ENCODE measurements at places on chromosomes 12 and 14.

DNA sequence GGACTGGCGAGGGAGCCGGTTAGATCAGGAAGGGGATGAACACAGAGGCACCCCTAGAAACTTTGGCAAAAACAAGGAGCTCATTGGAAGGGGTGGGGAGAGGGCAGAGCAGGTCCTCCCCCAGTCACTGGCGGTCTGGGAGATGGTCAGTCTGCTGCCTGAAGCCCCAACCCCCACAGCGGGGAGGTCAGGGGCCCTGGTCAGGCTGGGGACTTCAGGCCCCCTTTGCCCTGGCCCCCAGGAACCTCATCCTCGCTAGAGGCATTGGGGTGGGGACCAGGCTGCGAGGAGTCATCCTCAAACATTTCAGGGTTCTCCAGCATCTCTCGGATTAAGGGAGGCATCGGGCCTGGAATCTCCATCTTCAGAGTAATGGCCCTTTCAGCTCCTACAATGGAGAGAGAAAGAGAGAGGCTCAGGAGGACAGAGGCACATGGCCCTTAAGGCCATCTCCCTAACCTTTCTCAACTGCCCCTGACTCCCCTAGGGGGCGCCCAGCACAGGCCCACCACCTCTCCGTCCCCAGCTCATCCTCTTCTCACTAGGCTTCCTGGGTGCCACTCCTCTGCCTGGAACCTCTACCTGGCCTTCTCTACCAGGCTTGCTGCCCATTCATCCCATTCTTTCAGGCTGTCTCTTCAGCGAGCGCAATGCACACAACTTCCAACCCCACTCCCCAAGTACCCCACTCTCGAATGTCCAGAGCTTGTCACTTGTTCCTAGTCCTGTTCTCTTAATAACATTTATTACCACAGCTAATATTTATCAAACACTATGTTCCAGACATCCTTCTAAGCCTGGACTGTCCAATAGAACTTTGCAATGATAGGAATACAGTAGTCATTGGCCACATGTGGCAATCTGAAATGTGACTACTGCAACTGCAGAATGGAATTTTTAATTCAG lies 4.7 kb upstream of the ITGB7 start:
- no peak for DNase-seq

DNA sequence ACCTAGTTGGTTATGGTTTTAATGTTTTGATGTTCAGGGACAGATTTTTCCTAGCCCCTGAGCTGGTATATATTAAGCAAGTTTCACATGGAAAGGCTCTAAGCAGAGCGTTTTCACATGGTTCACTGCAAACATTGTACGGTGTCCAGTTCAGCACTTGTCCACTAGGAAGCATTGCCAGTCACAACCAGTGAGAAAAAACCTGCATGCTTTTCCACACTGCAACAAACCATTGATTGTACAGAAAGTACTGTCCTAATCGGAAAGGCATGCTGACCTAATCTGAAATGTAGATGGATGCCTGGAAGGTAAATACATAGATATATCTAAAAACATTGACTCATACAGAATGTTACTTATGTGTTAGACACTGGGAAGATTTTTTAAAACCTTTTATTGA lies 25.0 kb upstream of the NPAS3 start:
- no peak for DNase-seq

DNA sequence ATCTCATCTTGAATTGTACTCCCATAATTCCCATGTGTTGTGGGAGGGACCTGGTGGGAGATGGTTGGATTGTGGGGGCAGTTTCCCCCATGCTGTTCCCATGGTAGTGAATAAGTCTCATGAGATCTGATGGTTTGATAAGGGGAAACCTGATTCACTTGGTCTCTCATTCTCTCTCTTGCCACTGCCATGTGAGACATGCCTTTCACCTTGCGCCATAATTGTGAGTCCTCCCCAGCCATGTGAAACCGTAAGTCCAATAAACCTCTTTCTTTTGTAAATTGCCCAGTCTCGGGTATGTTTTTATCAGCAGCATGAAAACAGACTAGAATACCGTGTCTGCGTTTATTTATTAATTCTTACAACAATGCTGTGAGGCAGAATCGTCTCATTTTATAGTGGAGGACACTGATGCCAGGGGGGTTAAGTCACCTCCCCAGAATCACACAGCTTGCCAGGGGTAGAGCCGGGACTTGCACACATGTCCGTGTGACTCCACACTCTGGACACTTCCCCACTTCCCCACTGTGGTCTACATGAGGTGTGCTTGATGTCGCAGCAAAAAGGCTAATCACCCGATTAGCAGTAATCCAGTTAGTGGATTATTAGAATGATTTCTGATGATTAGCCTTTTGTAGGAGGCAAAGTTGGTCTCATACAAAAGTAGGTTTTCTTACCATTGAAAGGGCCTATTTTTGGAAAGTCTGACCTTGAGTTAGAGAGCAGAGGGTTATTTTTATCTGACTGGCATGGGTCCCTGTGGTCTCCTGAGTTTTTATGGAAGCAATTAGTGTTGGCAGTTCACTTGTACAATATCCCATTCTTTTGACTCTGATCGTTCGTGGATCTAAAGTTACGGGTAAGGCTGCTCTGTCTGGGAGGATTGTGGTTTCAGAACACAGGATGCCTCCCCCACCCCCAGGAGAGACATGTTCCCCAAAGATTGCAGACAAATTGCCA lies 47.4 kb upstream of the BCL7A start:
- no peak for DNase-seq

DNA sequence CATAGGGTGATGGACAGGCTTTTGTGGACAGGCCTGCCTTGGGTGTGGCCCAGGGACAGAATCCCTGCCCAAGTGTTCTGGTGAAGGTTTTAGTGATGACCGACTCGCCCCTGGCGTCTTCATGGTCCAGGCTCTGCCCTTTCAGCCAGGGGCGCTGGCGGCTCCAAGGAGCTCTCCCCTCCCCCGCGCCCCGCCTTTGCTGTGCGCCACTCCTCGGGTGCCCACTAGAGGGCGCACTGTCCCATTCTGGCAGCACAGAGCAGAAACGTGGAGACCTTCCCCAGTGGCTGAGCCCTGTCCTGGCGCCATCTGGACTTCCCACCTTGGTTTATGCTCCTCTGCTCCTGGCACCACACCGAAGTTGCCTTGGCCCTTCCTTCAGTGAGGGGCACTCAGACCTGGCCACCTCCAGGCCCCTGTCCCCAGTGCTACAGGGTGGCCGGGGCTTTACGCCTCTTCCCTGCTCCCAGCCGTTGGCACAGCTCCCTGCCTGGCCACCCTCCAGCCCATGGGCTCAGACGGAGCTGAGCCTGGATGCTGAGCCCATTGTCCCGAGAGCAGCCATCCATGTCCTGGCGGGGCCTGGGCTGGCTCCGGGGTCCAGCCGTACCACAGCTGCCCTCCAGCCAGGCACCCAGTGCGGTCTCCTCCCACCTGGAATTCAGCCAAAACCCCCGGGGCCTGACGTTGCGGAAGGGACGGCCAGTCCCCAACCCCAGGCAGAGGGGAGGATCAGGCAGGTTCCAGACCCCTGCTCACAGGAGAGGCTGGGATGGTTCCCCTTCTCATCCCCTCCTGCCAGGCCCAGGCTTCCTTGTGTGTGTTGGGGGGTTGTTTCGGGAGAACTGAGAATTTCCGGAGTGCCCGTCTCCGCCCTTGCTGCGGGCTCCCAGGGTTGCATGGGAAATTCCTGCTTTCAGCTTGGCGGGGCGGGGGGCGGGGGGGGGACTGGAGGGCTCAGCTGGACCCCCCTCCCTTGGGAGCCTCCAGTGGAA lies 5.6 kb upstream of the CRIP1 start:
- DNase-seq = peak; percentile 92

DNA sequence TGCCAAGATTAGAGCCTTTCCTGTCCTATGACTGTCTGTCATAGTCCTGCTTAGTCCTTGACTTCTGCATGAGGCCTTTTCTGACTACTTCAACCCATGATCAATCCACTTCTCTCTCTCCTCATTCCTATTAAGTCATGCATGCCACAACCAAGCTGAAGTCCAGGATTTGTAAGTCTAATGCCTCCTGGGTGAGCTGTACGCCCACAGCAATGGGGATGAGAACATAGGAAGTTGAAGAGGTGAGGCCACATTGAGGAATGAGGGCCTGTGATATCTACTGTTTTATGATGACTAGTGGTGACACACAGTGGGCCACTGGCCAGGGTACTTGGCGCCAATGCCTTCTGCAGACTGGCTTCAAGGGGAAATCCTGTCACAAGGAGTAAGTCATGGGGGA lies 994.1 kb upstream of the TMEM132C start:
- DNase-seq = no peak

GRCh38 chr12:99235381-99235780 lies 412.2 kb upstream of the GARIN6 start:
- no peak for DNase-seq

DNA sequence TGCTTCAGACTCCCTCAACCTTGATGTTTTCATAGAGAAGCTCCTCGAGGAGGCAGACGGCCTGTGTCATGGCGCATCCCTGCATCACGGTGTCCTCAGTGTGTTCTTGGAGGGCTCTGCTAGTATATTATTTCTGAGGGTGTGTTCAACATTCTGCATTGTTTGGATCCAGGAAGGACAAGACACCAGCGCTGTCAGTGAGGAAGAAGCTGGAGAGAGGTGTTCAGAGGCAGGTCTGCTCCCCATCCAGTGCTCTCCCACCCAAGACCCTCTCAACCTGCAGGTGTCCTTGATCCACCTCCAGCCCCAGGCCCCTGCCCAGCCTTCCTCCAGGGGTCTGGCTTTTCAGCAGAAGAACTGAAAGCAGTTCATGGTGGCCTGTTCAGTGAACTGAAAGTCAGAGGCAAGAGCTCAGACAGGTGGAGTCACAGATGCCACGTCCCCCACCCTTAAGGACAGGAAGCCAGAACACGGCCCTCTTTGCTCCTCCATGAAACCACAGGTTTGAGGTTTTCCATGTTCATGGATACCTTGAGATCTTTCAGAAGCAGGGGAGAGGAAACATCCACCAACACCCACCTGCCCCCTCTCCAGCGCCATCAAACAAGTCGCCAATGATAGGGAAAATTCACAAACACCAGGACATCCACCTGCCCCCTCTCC lies 37.4 kb downstream of the DIO3 start:
- no peak for DNase-seq

GRCh38 chr14:99698236-99698635 lies 14.1 kb downstream of the CYP46A1 start:
- DNase-seq = no peak

- no peak for DNase-seq
These were observed 20.1 kb downstream of the WDR20 start for GRCh38 chr14:102159841-102160240.

- no peak for DNase-seq
These were observed 329.3 kb upstream of the DCN start for GRCh38 chr12:91511795-91512420.

- DNase-seq = no peak
These were observed 487.3 kb downstream of the NRXN3 start for GRCh38 chr14:78657451-78657850.

- DNase-seq = no peak
These were observed 53.8 kb upstream of the SGPP1 start for GRCh38 chr14:63781686-63782085.

GRCh38 chr12:111197376-111197944 lies 171.4 kb downstream of the PHETA1 start:
- DNase-seq = no peak

- DNase-seq = no peak
These were observed 40.8 kb downstream of the GALNT16 start for GRCh38 chr14:69300601-69301221.

DNA sequence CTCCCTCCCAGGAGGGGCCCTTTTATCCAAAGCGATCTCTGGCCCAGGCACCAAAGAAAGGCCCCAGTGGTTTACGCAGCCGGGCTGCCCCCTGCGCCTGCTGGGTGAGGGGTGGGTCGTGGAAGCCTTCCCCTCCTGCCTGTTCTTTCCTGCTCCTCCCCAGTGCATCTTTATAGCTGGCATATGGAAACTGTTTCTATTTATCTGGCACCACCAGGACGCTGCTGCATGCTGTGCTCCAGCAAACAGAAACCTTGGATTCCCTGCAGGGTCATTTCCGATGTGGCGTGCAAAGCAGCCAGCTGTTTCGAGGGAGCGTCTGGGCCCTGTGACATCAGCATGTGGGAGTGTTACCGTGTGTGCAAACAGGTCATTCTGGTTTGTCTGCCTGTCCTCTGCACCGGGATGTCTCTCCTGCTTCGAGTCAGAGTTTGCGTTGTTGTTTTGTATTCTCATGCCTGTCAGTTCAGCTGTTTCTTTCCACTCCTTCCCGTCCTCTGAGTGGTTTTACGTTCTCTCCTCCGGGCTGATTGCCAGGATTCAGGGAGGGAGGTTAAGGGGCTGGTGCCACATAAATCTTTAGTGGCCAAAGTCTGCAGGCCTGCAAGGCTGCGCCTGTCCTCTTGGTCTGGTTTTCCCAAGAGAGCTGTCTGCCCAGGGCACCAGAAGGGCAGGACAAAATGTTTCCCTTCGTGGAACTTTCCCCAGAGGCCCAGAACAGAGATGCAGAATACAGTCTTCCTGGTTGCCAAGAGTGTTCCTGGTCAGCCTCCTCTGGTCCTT lies 24.6 kb downstream of the TPCN1 start:
- DNase-seq = peak; percentile 74

DNA sequence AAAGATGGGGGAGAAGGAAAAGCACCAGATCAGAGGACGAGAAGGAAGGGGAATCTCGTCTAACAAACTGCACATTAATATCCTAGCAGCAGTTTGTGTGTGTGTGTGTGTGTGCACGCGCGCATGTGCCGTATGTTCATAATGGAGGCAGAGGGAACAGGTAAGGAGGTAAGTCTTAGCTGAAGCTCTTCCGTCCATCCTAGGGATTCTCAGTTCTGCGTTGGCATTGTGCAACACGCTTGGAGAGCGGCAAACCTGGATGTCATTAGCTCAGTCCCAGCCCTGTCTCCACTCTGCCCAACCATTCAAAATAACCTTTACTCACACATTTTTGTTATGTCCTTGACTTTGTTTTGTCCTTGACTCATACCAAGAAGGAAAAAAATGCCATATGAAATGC lies 1.6 kb upstream of the C1R start:
- DNase-seq = no peak

GRCh38 chr14:102930753-102931579 lies 8.5 kb downstream of the AMN start:
- no peak for DNase-seq

DNA sequence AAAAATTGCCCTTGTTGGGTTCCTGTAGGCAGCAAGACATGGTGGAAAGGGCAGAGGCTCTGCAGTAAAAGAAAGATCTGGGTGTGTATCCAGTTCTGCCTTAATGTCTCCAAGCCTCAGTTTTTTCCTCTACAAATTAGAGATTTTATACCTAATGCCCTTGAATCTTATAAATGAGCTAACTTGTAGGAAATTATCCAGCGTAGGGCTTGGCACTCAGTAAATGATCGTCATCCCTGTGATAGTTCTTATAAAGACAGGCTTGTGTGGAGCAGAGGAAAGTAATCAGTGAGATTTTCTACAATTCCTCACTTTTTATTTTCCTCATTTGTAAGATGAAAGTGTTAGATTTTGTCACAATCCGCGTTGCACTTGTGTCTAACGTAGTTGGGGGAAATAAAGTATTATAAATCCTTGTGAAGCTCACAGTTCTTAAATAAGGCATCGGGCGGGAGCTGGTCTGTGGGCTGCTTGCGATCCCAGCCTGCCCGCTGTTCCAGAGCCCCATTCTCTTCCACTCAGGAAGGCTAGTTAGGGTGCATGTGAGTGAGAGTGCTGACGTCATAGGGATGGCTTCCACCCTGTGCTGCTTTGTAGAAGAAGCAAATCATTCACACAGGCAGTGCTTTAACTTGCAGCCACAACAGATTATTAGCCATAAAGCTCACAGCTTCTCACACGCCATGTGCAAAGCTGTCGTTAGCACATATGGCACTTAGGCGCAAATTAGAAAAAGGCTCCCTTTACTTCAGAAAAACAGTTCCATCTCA lies 87.6 kb downstream of the EML1 start:
- no peak for DNase-seq

- no peak for DNase-seq
These were observed 154.2 kb downstream of the DYRK2 start for GRCh38 chr12:67802731-67803130.

Measured in hindlimb muscle (tissue), 1 donor.